ENCODE measurements at places on chromosomes 7 and 10. TPM values are rescaled to one million over a fixed set of nuclear protein-coding genes. Genes with fewer than 3 reads are reported as not detected.

CHN2 gene
- 4.3 TPM for total RNA-seq

ABCB4 gene
- total RNA-seq = 0.56 TPM

SPDYE6 gene
- not detected for total RNA-seq

C7orf33 gene
- total RNA-seq = not detected

C10orf67 gene
- total RNA-seq = 0.18 TPM

SPDYE8 gene
- total RNA-seq = not detected

UTF1 gene
- total RNA-seq = not detected

SLC16A12 gene
- 0.03 TPM for total RNA-seq

- no peak for DNase-seq
Measured at GRCh38 chr10:24853661-24854060, 98.7 kb downstream of the PRTFDC1 start.

- peak; percentile 79 for DNase-seq
Measured at GRCh38 chr10:52951824-52952223, 179.2 kb upstream of the MBL2 start.

DNA sequence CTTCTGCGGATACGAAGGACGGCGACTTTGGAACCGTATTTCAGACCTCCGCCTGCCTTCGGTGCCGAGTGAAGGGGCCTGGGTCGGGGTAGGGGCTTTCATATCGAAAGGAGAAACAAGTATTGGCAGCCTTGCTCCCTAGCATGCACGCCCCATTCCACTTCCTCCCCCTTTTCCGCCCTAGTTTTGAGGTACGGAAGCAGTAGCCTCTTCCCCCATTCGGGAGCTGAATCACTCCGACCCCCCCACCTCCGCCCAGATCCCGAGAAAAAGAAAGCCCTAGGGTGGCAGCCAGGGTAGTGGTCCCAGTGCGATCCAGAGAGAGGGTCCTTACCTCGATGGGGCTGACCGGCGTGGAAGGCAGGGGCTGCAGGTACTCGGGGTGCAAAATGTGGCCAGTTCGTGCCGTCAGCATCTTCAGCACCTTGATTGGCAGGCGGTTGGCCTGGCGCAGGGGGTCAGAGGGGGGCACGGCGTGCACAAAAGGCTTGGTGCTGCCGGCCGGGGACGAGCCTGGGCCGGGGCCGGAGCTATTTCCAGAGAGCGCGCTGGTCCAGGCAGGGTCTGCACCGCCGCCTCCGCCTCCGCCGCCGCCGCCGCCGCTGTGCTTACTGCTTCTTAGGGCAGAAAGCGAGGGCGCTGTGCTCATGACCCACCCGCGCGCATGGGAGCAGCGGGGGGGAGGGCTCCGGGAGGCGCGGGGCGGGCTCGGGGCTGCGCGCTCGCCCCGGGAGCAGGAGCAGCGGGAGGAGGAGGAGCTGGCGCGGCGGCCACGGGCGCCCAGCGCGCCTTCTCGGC, 594 bp downstream of the ZNF503 start:
- no peak for DNase-seq

DNA sequence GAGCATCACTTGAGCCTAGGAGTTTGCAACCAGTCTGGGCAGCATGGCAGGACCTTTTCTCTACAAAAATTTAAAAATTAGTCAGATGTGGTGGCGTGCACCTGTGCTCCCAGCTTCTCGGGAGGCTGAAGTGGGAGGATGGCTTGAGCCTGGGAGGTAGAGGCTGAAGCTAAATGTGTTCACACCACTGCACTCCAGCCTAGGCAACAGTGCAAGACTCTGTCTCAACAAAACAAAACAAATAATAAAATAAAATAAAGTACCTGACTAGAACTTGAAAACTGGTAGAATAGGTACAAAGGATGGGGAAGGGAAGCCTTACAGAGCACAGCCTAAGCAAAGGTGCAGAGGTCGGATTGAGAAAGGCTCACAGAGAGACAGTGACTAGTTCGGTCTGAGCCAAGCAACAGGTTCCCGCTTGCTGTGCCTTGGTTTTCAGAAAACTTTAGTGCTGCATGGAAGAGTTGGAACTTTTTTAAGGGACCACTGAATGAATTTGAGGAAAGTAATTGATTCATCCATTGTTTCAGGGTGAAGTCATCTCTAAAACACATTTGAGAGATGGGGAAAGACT, 100.1 kb upstream of the STK17A start:
- no peak for DNase-seq

- DNase-seq = peak; percentile 99
Measured at GRCh38 chr10:11875494-11876281, 52.5 kb downstream of the PROSER2 start.

DNA sequence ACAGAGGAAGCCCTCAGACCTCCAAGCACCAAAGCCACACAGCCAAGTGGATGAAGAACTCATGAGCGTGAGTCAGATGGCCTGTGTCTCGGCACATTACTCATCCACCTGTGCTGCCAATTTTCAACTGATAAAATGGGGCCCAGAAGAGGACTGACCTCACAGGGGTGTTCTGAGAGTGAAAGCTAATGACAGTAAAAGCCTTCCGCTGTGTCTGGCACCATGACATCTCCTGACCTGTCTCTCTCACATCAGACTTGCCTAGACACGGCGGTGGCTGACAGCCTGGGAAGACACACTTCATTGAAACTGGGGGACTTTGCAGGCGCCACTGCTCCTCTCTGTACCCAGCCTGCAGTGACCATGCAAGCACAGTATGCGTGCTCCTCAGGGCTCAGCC, 8.3 kb upstream of the SLC18A3 start:
- no peak for DNase-seq

GRCh38 chr10:98748298-98748697, 301.6 kb upstream of the HPS1 start:
- peak; percentile 63 for DNase-seq

GRCh38 chr10:79031723-79032122, 37.0 kb upstream of the ZMIZ1 start:
- DNase-seq = no peak

DNA sequence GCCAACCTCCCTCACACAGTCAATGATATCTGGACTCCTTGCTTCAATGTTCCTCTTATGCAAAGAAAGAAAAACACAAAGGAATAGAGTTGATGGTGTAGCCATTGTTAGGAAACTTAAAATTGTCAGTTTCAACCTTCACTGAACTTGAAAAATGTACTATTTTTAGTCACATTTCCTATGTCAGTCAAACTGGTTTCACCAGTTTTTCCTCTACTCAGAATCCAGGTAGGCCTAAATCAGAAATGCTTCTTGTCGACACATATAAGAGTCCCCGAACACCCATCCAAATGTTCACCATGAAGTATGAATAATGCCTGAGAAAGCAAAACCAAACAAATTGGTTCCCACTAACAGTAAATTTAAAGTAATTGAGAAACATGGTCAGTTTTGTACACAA, 42.4 kb upstream of the ZMYND11 start:
- peak; percentile 62 for DNase-seq

GRCh38 chr7:70459546-70459945, 672.4 kb upstream of the GALNT17 start:
- no peak for DNase-seq

GRCh38 chr7:36583318-36583717, 141.0 kb downstream of the AOAH start:
- DNase-seq = no peak

GRCh38 chr10:130994191-130994590, 317.3 kb downstream of the TCERG1L start:
- DNase-seq = no peak

- no peak for DNase-seq
Measured at GRCh38 chr10:112756235-112756527, 193.9 kb upstream of the TCF7L2 start.

DNA sequence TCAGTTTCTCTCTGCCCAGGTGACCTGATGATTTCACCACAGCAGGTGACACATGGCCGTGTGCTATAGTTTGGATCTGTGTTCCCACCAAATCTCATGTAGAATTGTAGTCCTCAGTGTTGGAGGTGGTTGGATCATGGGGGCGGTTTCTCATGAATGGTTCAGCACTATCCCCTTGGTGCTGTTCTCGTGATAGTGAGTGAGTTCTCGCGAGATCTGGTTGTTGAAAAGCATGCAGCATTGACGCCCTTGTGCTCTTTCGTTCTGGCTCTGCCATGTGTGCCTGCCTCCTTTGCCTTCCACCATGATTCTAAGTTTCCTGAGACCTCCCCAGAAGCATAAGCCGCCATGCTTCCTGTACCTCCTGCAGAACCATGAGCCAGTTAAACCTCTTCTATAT, 85.2 kb upstream of the C1QL3 start:
- no peak for DNase-seq

DNA sequence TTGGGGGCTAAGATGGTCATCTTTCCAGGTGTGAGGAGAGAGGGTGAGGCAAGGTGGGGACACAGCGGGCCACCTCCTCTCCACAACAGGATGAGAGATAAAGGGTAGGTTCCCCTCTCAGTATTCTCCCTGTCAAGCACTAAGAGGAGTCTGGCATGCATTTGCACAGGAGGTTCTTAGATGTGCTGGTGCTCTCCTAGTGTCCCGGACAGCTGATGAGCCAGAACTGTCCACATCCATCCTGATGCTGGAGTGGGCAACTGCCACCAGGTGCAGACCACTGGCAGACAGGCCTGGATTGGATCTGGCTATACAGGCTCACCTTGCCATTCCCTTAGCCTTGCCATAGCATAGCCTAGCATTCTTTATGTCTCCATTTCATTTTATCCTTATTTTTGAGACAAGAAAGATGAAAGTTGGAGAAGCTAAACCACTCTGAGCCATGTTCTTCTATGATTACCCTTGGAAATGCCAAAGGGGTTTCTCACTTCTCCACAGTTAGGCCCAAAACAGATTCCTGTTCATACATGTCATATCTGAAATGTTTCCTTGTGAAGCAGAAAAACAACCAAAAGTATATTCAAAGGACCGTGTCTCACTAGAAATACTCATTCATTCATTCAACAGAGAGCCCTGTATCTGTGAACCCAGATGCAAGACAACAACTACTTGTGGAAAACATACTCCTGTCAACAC, 48.8 kb upstream of the ANTXRL start:
- DNase-seq = no peak

GRCh38 chr7:50793120-50793946, 10.6 kb upstream of the GRB10 start:
- peak; percentile 29 for DNase-seq

- no peak for DNase-seq
Measured at GRCh38 chr7:150408393-150409299, 29.5 kb downstream of the ZNF775 start.

- DNase-seq = no peak
Measured at GRCh38 chr10:84563868-84564267, 235.5 kb downstream of the CCSER2 start.

DNA sequence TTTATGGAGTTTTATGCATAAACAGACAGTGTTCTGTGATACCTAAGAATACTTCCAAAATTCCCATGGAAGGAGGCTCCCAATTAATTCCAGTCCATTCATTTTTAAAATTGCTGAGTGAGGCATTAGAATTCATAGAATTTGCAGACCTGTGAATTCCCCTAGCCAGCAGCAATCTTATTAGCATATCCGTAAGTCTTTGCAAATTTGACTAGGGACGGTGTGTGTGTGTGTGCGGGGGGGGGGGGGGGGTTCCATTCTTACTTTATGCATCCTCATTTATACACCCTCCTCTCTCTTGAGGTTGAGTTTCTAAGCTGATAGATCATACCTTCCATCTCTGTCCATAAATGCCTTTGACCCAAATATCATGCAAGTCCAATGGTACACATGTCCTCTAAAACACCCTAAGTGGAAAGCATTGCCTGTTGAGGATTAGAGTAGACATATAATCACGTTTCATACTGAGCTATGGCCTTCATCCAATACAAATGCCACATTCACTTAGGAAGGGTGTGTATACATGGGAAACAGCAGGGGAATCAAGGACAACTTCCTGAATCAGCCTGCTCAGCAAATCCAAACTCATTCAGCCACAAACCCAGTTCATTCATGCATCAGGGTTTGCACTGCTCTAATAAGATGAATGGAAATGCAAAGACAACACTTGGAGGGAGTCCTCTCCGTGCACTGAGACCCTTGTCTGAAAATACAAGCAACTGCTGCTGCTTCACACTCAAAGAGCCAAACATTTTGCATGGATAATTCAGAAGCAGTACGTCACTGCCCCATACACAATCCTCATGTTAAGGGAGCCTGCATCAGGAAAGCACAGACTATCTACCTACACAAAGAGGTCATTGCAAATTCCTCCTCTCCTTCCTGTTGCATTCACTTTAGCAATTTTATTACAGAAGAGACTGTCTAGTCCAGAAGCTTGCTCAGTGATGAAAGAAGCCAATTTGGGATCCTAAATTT, 350.8 kb downstream of the KCNMA1 start:
- DNase-seq = no peak

- DNase-seq = no peak
Measured at GRCh38 chr7:99677013-99677647, 2.7 kb downstream of the CYP3A5 start.

DNA sequence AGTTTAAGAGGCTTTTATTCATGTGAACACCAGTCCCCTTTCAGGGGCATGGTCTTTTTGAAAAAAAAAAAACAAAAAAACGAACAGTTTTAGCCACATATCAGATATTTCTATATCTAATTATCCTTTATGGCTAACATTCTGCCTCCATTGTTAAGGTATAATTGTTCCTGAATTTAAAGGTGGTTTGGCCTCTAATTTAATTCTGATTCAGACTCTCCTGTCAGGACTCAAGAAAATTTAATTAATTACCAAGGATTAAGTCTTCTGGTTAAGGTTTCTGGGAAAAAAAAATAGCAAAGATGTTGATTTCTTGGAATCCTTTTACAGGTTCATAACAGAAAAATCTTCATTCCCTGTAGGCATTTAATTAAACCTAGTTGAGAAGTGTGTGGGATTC, 27.4 kb downstream of the COL1A2 start:
- no peak for DNase-seq

DNA sequence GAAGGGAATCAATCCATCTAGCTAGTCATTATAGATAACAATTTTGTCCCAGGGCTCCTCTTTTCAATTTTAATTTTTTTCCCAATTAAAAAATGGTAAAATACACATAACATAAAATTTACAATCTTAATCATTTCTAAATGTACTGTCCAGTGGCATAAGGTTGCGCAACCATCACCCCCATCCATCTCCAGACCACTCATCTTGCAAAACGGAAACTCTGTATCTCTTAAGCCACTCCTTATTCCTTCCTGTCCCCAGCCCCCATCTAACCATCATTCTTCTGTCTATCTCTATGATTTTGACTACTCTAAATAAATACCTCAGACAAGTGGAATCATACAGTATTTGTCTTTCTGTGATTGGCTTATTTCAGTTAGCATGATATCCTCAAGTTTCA, 46.1 kb upstream of the RAB18 start:
- no peak for DNase-seq

- DNase-seq = no peak
Measured at GRCh38 chr7:33774762-33775523, 130.4 kb upstream of the BMPER start.

- DNase-seq = no peak
Measured at GRCh38 chr10:130935897-130936550, 375.5 kb downstream of the TCERG1L start.

DNA sequence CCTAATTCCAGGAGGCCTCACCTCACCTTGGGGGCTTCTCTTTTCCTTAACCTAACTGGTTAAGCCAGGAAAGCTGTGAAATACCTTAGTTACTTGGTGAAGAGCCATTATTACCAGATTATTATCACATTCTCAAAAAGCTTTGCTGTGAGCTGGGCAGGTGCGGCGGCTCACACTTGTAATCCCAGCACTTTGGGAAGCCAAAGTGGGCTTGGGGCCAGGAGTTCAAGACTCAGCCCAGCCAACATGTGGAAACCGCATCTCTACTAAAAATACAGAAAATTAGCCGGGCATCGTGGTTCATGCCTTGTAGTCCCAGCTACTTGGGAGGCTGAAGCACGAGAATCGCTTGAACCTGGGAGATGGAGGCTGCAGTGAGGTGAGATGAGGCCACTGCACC, 102.4 kb upstream of the KLF6 start:
- DNase-seq = no peak

- DNase-seq = no peak
Measured at GRCh38 chr10:131803860-131804425, 96.9 kb upstream of the PPP2R2D start.
